ENCODE measurements at places on chromosomes 2 and 18.

GRCh38 chr18:40233931-40234616 is 1721.0 kb upstream of the PIK3C3 start:
- DNase-seq, result no peak

DNA sequence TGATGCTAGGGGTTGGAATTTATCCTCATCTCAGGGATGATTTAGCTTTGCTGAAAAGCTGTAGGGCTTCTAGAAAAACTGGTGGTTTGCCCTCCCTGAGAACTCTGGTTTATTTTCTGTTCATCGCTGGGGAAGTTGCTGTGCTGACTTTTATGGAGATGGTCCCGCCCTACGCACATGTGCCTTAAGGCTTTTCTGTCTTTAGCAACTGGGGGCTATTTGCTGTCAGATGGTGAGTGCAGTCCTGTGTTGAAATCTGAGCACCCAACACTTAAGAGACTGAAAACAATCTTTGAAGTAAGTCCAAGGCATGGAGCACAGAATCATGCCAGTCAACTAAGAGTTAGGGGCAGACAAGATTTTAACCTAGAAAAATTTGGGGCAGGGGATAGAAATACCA is 2148.4 kb upstream of the CELF4 start:
- DNase-seq, result no peak

DNA sequence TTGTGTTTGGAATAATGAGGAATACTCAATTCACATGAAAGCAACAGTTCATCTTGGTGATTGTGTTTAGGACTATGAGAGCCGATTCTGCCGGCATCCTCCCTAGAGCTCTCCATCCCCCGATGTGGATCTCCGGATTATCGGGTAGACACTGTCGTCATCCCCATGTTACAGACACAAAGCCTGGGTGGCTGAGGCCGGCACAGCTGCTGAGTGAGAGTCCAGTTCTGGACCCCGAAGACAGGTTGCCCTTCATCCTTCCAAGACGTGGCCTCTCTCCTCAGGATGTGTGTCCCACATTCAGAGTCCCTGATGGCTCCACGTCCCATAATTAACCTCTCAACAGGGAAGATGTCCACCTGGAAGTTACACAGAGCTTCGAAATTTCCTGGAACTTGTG is 129.3 kb downstream of the HDAC4 start:
- no peak for DNase-seq

DNA sequence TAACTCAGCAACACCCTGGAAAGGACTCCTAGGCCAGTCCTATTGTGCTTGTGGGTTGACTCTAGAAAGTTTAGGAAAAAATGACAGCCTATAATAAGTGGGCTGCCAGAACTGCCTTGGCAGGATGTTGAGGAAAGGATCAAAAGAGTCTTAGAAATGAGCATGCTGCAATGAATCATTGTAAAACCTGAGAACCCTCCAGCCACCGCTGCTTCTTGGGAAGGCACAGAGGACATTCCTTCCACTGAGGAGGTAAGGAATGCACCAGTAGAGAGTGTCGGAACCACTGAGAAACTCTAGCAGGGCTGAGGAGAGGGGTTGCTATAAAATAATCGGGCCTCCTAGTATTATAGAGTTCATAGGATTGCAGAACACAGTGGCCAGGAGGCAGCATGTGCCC is 146.7 kb upstream of the SMIM21 start:
- no peak for DNase-seq

- DNase-seq, result no peak
Observed at GRCh38 chr2:178756843-178757242, 50.4 kb downstream of the TTN start.

GRCh38 chr2:53765767-53766166 is 1.8 kb upstream of the CHAC2 start:
- DNase-seq, result no peak

DNA sequence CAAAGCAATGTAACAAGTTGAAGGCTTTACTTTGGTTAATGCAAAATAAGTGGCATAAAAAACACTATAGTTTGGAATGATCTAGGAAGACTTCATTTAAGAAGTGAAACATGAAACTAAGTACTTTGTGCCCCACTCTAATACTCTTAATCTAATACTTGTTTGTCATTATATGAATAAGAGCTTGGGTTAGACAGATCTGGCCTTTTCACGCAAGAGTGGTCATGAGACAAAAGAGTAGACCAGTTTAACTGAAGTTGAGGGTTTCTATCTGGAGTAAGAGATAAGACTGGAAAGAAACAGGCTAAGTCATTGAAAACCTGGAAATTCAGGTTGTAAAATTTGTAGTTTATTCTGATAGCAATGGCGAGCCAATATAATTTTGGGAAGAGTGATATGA is 2.8 kb downstream of the SLC30A6 start:
- DNase-seq, result no peak

DNA sequence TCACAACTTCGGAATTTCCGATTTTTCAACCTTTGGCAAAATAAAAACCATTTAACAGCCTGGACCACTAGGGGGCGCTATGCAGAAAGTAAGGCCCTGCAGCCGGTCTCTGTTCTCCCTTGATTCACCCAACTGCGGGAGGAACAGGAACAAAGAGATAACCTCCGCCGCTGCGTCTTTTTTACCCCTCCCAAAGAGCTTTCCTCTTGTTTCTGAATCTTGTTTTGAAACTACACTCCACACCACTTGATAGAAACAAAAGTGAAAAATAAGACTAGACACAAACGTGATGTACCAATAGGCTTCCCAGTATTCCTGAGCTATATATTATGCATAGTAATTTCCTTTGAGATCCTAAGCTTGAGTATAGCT is 231.2 kb downstream of the MYO3B start:
- DNase-seq, result peak; percentile 71

- no peak for DNase-seq
Observed at GRCh38 chr2:172613040-172613439, 57.1 kb downstream of the PDK1 start.

GRCh38 chr2:62774555-62775366 is 69.2 kb downstream of the EHBP1 start:
- DNase-seq, result no peak

- DNase-seq, result no peak
Observed at GRCh38 chr2:10473121-10473756, 25.1 kb upstream of the ODC1 start.

DNA sequence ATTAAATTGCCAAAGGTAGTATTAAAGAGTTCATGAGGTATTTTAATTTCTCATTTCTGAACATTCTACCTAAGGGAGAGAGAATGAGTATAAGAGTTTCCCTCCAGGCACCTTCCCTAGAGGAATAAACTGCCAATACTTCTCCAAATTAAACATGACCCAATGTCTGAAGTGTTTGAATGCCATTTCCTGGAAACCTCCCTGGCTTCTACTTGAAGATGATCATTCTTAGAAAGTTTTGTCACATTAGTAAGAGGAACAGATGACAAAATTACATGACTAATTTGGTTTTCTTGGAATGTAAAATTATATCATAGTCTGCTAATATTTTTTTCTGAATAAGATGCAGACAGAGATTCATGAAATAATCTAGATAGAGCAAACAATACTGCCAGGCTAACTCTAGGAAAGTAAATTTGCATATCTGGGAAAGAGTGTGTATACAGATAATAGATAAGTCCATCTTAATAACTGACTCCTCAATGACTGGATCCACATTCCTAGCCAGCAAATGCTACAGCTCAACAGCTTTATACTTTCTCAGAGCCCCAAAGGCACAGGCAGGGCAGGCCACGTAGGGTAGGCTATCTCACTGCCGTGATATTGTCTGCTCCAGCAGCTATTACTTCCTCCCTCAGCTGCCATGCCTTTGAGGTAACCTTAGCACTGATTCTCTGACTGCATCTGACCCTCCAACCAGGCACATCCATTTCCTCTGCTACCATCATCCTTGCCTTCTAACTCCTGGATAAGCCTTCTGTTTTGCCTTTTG is 630.8 kb upstream of the PIK3C3 start:
- no peak for DNase-seq

- DNase-seq, result no peak
Observed at GRCh38 chr2:191441496-191442214, 196.5 kb downstream of the MYO1B start.

GRCh38 chr2:191041418-191042161 is 27.6 kb upstream of the STAT1 start:
- DNase-seq, result no peak

DNA sequence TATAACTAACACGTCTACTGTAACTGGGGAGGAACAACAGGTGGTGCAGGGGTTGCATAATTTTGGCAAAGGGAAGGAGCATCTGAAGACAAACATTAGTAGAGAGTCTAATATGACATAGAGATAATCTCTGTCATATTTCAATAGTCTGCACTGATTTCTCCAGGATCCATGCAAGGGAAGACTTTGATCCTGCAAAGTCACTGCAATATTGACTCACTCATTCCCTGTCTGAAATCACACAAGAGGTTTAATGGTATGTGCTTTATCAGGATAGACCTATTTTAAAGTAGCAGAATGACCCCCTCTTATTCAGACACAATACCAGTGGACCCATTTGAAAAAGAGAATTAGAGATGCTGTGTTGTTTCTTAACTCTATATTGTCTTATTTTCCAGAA is 98.7 kb upstream of the CAVIN2 start:
- no peak for DNase-seq

Data from activated CD8-positive, alpha-beta memory T cell treated with anti-CD3 and anti-CD28 coated beads for 48 hours (primary cell).